ENCODE measurements at places on chromosomes 4 and X.

GRCh38 chr4:150720973-150721518, 139.1 kb downstream of the MAB21L2 start:
- no peak for DNase-seq

DNA sequence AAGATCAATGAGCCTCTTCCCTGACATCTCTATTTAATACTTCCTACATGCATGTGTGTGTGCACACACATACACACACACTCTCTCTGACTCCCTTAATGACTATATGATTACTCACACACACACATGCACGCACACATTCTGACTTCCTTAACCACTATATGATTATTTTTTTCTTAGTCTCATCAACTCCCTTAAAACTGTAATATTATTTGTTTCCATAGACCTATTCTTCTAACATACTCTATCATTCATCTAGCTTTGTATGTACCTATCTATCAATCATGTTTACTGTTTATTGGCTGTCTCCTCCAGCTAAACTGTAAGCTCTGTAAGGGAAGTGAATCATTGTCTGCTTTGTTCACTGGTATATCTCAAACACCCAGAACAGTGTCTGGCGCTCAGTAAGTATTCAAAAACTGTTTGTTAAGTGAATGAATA, 236.6 kb downstream of the RASL11B start:
- DNase-seq, result no peak

DNA sequence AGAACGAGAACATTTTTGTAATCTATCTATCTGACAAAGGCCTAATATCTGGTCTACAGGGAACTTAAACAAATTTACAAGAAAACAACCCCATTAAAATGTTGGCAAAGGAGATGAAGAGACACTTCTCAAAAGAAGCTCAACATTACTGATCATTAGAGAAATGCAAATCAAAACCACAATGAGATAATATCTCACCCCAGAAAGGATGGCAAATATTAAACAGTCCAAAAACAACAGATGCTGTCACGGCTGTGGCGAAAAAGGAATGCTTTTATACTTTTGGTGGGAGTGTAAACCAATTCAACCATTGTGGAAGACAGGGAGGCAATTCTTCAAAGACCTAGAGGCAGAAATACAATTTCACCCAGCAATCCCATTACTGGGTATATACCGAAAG, 2284.8 kb downstream of the ARAP2 start:
- no peak for DNase-seq

- DNase-seq, result no peak
Observed at GRCh38 chr4:1414831-1415680, 8.8 kb upstream of the NKX1-1 start.

DNA sequence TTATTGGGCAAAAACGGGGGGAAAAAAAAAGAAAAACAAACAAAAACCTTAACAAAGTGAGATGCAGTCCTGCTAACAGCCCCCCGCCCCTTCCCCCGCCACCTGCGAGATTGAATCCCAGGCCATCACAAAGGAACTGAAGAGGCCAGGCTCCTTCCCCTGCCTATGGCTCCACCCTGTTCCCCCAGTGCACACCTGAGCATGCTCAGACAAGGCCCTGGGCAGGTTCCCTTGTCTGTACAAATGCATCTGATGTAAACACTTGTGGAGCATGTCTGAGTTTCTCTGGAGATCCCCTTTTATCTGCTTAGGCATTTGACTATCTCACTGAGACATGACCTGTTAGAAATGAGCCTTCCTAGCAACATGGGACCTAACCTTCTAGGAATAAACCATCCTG, 983.7 kb upstream of the PABPC4L start:
- DNase-seq, result no peak

GRCh38 chrX:14220386-14220944, 190.8 kb upstream of the GEMIN8 start:
- DNase-seq, result no peak

- peak; percentile 24 for DNase-seq
Observed at GRCh38 chr4:107131295-107131694, 95.2 kb upstream of the DKK2 start.

- no peak for DNase-seq
Observed at GRCh38 chr4:169885893-169886292, 128.1 kb upstream of the HPF1 start.

GRCh38 chr4:66991521-66991920, 553.8 kb downstream of the CENPC start:
- no peak for DNase-seq

DNA sequence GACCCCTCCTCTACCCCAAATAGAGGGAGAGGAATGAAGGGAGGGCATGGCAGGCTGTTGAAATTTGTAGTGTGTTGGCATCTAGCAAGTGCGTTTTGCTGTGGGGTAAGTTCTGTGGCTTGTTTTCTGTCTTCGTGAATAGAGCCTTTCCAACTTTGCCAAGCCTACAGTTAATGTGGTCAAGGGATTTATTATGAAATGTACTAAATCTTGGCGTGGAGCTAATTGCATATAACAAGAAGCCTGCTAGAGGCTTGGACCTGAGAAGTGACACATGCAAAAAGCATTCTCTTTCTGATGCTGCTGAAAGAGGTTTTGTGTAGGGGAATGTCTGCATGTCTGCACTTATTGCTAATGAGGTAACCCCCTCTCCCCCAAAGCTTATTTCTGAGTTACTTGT, 132.2 kb downstream of the BMPR1B start:
- DNase-seq, result no peak

DNA sequence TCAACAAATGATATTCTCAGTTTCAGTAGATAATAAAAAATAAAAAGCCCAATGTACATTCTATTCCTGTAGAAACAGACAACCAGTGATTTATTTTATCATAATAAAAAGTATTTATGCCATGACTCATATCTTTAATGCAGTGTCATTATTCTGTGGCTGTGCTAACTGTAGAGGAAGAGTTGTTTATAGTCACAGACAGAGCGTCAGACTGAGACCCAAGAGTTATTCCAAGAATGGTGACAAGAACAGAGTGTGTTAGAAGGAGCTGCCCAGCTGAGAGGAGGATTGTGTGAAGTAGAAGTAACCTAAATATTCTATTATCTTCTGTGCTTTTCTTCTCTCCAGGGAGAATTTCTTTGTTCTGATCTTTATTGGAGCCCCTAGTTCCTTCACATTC, 210.7 kb downstream of the PPP1R2C start:
- DNase-seq, result no peak

DNA sequence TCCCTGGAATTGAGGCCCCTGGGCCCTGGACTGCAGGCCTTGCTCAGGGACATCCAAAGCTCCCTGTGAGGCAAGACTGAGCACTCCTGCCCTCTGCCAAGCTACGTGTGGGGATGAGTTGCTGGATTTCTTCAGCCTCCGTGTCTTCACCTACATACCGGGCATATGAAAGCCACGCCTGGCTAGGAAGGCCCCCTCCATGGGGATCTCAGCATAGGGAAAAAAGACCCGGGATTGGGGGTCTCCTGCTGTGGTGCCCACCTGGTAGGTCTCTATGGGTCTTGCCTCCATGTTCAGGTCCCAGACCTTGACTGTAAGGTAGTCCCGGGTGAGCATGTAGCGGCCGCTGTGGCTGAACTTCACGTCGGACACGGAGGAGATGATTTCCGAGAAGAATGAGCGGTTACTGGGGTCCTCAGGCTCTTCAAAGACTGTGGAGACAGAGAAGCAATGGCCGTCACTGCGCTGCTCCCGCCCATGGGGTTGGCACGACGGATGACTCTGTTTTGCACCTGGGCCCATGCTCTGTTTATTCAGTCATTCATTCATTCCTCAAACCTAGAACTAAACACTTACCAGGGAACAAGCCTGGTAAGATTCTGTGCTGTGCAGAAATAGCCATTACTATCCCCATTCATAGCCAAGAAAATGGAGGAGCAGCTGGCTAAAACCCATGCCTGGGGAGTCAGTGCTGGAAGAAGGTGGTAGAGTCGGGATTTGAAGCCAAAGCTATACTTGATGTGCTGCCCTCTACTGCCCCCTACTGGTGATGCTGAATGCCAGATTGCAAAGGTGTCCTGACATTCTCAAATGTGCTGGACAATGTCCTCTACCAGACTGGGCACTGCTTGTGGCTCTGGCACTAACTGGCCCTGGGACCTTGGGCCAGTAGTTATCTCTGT, 63.9 kb downstream of the WFS1 start:
- DNase-seq, result no peak

DNA sequence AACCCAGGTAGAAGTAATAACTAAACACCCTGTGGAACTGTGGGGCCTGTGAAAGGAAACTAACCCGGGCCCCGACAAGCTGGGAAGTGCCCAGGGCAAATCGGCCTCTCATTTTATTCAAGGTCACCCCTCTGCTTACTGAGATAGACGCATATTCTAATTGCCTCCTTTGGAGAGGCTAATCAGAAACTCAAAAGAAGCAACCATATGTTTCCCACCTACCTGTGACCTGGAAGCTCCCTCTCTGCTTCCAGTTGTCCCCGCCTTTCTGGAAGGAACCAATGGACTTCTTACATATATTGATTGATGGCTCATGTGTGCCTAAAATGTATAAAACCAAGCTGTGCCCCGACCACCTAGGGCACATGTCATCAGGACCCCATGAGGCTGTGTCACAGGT, 23.1 kb upstream of the DHRSX start:
- no peak for DNase-seq
